ENCODE measurements at places on chromosomes 6 and 20. TPM values are rescaled to one million over a fixed set of nuclear protein-coding genes. Genes with fewer than 3 reads are reported as not detected.

CRYBG1 gene
- 10.4 TPM for total RNA-seq

KCNK16 gene
- not detected for total RNA-seq

KCNQ2 gene
- 6.6 TPM for total RNA-seq

MEI4 gene
- total RNA-seq: not detected

PLCB4 gene
- total RNA-seq: 5.7 TPM
